ENCODE measurements at places on chromosomes 2 and 18.

- DNase-seq, result no peak
These were observed 124.8 kb upstream of the DAPL1 start for GRCh38 chr2:158670292-158670691.

DNA sequence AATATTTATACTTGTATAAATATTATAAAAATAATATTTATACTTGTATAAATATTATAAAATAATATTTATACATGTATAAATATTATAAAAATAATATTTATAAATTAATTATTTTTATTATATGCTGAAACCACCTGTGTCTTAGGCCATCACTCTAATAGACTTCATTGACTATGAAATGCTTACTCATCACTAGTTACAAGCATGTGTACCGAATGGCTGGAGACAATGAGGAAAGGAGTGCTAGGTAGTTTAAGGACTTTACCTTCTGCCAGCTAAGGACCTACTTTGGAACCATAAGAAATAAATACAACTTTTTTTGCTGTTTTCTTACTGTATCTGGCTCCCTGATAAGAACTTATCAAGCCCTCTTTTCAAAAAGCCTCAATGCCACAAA, 228.8 kb downstream of the LRRTM1 start:
- DNase-seq, result no peak

- no peak for DNase-seq
These were observed 5.1 kb upstream of the TTR start for GRCh38 chr18:31586616-31587015.

- no peak for DNase-seq
These were observed 308.3 kb upstream of the EPAS1 start for GRCh38 chr2:45988879-45989278.

GRCh38 chr18:60585670-60586069, 213.1 kb upstream of the MC4R start:
- no peak for DNase-seq

GRCh38 chr2:151038516-151038915, 223.1 kb downstream of the RBM43 start:
- no peak for DNase-seq

- DNase-seq, result no peak
These were observed 62.4 kb downstream of the L3MBTL4 start for GRCh38 chr18:6352275-6352674.

- DNase-seq, result no peak
These were observed 30.8 kb upstream of the HPCAL1 start for GRCh38 chr2:10271946-10272345.

DNA sequence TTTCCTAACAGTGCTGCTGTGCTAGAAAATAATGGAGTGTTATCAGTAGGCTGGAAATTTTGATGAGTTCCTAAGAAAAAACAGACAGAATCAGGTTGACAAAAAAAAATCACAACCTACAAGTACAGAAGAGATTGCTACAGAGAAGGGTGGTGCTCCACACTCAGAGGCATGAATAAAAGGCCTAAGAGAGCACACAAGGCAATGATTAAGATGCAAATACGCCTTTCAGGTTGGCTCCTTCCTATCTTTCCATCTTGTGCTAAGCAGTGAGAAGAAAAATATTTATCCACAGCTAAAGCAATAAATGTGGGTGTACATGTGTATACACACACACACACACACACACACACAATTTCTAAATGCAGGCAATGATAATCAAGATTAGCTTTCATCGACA, 130.6 kb upstream of the UBE2E3 start:
- no peak for DNase-seq

- DNase-seq, result no peak
These were observed 15.9 kb downstream of the SERPINE2 start for GRCh38 chr2:224023188-224023587.

GRCh38 chr2:17733599-17733998, 20.0 kb downstream of the SMC6 start:
- no peak for DNase-seq

DNA sequence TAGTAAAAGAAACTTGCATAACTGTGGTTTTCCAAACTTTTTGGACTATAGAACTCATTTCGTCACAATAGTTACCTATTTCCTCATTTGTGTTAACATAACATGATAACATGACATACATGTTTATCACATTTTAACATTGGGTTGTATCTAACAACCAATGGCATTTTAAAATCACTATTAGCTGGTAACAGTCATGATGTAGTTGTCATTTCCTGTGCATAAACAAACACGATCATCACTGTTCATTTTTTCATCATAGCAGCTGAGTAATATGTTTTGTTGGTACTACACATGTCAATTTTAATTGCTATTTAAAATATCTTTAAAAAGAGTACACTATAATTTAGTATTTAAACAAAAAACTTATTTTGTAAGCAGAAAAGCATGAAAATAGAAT, 402.4 kb downstream of the SATB2 start:
- no peak for DNase-seq

DNA sequence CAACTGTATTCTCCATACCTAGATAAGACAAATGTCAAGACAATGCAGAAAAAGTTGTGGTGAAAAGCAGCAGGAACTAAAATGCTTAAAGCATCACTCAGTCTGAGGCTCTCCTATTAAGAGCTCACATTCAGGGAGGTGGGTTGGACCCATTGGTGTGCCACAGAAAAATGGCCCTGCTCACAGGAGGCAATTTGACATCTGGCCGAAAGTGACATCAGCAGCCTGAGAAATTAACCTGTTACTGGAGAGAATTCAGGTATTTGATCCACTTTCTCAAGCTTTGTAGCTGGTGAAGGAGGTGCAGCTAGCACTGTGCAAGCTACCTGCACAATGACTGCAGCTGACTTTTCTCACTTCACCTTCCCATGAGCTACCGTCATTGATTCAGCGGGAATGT, 86.0 kb downstream of the TMEM247 start:
- DNase-seq, result no peak

DNA sequence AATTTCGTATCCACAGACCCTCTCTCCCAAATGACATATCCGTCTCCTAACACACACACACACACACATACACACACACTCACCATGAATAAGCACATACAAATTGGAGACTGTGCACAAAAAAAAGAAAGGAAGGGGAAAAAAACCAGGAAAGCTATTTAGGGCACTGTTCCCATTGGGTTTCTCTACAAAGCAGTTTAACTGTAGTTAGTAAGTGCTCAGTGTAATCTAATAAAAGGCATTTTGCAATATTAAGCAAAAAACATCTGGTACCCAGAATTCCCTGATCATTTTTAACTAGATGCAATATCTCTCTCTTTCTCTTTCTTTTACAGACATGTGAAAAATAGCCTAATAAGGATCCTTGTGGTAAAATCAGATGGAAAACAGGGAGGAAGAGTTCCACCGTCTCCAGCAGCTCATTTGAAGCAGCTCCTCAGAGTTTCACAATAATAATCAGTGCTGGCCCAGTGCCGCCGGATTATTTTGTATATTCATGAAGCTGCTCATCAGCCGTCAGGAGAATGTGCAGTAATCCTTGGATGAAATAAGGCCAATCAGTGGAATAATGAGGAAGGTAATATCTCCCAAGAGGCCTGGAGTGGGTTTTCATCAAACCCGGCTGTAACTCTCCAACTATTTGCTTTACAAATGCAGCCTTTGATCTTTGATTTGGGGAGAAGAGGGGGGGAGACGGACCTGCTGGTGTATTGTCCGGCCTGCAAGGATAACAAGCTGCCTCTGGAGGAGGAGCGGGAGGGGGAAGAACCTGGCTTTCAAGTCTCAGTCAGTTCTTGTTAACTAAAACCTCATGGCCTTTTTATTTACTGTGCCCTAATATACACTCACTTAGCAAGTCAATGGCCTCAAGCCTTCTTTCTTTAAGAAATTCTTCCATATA, 227.6 kb upstream of the SMIM21 start:
- no peak for DNase-seq

- no peak for DNase-seq
These were observed 53.1 kb downstream of the HPCAL1 start for GRCh38 chr2:10355471-10356438.

GRCh38 chr18:79510046-79510685, 114.4 kb downstream of the NFATC1 start:
- no peak for DNase-seq

- no peak for DNase-seq
These were observed 26.7 kb upstream of the ALPP start for GRCh38 chr2:232351686-232352510.

DNA sequence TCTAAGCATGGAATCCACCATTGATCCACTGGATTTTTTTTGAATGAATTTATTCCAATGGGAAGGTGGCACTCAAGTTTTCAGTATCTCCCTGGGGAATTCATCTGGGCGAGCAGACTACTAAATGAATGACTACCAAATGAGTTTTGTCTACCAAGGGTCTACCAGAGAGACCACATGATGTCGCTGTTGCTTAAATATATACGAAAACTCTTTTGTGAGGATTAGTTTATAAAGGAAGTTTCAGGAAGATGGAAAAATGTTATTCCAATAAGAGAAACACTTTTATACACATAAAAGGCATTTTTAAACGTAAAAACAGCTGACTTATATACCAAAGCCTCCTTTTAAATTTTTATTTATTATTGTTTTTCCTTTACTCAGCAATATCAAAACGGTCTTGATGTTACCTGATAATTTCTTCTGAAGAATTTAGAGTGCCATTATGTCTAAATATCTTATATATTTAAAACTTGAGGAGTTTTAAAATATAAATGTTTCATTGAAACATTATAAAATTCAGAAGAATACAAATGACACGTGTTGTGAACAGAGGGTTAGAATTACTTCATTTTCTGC, 139.7 kb downstream of the HRH4 start:
- DNase-seq, result no peak

- DNase-seq, result no peak
These were observed 45.4 kb upstream of the MC4R start for GRCh38 chr18:60417946-60418345.

GRCh38 chr2:104582471-104582870, 271.4 kb upstream of the POU3F3 start:
- DNase-seq, result no peak

DNA sequence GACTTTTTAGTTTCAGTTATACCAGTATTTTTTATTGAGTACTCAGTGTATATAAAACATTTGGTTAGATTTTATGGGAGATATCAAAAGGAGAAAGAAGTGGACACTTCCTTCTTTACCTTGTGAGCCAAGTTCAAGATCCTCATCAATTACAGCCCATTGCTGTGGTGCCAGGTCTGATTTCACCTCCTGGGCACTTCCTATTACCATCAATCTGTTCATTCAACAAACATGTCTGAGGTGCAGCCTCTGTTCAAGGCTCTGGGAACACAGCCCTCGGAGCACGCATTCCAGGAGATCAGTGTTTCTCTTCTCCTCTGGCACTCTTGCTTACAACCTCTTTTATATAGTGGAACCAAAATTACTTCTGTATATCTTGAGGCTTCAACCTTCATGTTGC, 171.4 kb upstream of the ALPP start:
- DNase-seq, result no peak

GRCh38 chr2:43324259-43325106, 98.1 kb upstream of the ZFP36L2 start:
- DNase-seq, result no peak

DNA sequence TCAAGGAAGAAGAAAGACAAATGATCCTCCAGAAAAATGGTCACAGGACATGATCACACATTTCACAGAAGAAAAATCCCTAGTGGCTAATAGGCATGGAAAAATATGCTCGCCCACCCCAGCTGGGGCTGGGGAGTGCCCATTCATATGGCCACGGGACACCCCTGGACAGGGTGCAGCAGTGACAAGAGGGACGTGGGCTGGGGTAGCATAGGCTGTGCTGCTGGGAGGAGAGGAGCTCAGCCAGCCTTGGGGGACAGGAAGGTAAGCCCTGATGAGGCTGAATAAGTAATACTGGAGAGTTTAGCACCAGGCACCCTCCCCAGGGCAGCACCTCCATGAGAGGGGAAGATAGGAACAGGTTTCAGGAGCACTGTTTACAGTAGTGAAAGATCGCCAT, 254.9 kb upstream of the HS6ST1 start:
- no peak for DNase-seq

GRCh38 chr2:201959626-201960025, 74.0 kb upstream of the FZD7 start:
- DNase-seq, result no peak

DNA sequence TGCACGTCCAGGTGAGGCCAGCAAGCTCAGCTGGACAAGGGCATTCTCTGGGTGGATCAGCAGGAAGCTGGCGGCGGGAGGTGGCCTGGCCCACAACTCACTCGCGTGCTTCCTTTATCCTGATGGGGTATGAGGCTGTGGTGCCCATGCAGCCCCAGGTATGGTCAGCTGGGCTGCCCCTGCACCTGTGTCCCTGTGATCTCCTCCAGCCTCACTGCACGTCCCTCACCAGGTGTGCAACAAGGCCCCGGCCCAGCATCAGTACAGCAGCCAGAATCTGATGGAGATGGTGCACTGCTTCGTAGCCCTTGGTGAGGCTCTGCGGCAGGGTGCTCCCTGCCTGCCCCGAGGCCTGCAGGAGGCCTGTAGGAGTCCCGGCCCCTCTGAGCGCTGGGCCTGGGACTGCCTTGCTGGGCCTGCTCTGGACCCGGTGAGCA, 17.6 kb downstream of the MROH2A start:
- no peak for DNase-seq

- no peak for DNase-seq
These were observed 176.6 kb downstream of the SH3RF3 start for GRCh38 chr2:109305490-109306167.

- no peak for DNase-seq
These were observed 325.5 kb upstream of the MEIS1 start for GRCh38 chr2:66109419-66109818.

DNA sequence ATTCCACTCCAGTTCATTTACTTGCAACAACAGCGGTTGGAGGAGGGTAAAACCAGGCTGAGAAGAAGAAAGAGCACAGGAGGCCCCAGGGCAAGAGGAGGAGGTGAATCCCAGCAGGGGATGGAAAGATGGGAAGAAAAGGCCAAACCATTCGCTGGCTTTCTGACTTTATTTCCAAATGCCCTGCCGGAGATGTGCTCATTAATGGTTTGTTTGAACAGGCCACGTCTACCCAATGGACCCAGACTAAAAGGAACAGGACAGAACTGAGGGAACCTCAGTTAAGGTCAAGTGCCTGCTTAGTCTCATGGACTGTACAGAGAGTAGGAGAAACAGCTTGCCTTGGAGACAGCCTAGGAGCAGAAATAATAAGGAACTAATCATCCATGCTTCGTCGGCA, 121.6 kb upstream of the NDUFV2 start:
- no peak for DNase-seq

- no peak for DNase-seq
These were observed 180.8 kb upstream of the MMADHC start for GRCh38 chr2:149768320-149768799.

- DNase-seq, result no peak
These were observed 449 bp upstream of the ATRAID start for GRCh38 chr2:27211241-27211942.

GRCh38 chr2:21650569-21650968, 526.8 kb downstream of the TDRD15 start:
- no peak for DNase-seq

GRCh38 chr18:12819322-12819721, 64.7 kb downstream of the PTPN2 start:
- DNase-seq, result no peak

GRCh38 chr18:6982398-6982797, 135.2 kb downstream of the LAMA1 start:
- DNase-seq, result no peak

- no peak for DNase-seq
These were observed 54.7 kb upstream of the SP5 start for GRCh38 chr2:170660409-170660808.

- DNase-seq, result no peak
These were observed 1411.5 kb upstream of the ACVR2A start for GRCh38 chr2:146433116-146433875.

GRCh38 chr2:104502901-104503300, 351.0 kb upstream of the POU3F3 start:
- no peak for DNase-seq
